ENCODE measurements at places on chromosomes 2 and 18. TPM values are rescaled to one million over a fixed set of nuclear protein-coding genes. Genes with fewer than 3 reads are reported as not detected.
A peak's percentile ranks its signal among the peaks of the same experiment; 100 is the strongest.

Gene CXCR4
- total RNA-seq, result 27.2 TPM

- DNase-seq, result no peak
Observed at GRCh38 chr2:205988274-205988673, 97.7 kb downstream of the INO80D start.

DNA sequence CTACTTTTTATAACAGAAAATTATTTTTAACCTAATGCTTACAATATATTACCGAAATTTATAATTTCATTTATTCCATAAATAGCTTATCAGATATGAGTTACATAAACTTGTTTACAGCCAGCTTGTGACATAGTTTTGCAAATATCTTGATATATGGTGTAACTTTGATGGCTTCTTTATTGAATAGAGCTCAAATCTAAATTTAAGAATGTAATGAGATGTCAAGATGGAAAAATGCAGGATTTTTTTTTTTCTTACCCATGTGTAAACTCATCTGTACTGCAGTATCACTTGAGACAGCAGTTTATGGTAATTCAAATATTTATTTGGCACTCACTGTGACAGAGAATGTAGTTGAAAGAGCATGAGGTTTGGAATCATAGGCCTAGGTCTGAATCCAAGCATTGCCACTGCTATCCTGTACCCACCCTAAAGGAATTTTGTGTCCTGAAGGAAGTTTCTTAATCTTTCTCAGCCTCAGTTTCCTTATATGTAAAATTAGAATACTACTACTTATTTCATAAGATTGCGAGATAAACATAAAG is 3.8 kb downstream of the CREB1 start:
- DNase-seq, result peak; percentile 12

Gene AMER3
- total RNA-seq, result 0.18 TPM

DNA sequence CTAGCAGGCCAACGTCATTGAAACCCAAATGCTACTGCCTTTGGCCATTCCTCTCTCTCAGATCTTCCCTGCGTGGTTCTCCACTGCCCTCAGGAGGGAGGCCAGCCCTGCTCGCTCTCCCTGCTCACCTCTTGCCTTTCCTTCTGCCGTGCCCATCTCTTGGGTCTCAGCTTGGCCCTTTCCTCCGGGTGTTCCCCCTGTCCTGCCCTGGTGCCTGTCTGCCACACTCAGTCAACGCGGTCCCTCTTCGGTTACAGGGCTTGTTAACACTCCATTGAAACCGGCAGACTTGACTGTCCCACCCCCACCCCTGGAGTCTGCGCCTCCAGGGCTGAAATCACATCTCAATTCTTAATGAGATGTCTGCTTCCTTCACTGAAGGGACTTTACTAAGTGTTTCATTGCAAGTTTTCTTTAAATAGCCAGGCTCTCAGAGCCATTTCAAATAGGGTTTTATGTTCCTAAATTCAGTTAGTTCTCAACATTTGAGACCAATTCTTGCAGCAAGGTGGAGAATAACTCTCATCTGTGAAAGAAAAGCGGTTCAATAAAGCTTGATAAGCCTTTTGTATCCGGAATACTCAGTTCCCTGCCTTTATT is 237.6 kb downstream of the DYSF start:
- DNase-seq, result no peak

GRCh38 chr2:44559108-44559507 is 197.4 kb downstream of the CAMKMT start:
- DNase-seq, result no peak

DNA sequence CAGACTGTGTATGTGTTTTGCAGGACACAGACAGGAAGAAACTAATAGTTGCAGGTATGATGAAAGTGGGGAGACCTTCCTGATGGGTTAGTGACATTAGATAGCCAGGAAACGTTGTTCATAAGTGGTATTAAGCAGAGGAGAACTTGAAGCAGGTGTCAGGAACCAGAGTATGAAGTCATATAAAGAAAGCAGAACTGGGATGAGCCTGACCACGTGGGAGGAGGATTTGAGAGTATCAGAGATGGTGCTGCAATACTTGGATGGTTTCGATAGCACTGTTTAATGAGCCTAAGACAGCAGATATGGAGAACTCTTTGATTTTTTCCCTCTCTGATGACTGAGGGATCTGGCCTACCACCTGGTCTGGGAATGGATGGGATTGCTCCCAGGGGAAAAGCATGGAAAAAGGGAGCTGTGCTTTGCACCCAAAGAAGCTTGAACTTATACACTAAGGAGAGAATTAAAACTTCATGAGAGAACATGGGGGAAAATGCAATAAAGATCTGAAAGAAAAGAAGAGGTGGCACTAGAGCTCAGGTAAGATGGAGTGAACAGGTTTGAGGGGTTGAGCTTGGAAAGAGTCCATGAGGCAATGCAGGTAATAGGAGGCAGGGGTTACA is 226.0 kb upstream of the LRRTM1 start:
- DNase-seq, result no peak

DNA sequence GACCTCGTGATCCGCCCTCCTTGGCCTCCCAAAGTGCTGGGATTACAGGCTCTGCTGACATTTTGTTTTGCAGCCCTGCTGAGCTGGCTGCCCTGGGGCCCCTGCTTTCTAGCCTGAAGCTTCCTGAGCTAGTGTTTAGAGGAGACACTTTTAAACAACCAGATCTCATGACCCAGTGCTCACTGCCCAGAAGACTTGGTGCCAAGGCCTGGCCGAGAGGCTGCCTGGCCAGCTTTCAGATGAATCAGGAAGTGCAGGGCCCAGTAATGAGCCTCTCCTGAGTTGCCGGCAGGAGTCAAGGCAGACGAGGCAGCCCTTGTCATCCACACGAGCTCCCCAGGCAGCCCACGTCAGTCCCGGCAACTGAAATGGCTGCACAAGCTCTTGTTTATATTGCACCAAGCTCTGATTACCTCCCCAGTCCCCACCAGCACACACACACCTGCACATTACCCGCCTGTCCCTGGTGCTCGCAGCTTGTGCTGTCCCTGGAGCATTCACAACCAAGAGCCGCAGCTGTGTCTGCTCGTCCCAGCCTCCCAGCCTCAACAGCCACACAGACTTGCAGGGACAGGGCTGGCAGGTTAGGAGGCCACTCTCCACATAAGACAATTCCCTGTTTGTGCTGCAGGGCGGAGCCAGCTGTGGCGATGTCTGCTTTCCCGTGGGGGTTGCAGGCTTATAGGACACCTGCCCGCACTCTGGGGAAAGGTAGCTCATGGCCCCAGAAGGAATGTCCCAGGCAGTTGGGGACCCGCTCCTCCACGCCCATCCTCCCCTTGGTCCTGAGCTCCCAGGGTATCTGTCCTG is 331.2 kb upstream of the MYT1L start:
- DNase-seq, result peak; percentile 74

Gene ALPG
- not detected for total RNA-seq

- DNase-seq, result no peak
Observed at GRCh38 chr2:210860276-210860675, 303.9 kb downstream of the CPS1 start.

Gene FAP
- 2.0 TPM for total RNA-seq

DNA sequence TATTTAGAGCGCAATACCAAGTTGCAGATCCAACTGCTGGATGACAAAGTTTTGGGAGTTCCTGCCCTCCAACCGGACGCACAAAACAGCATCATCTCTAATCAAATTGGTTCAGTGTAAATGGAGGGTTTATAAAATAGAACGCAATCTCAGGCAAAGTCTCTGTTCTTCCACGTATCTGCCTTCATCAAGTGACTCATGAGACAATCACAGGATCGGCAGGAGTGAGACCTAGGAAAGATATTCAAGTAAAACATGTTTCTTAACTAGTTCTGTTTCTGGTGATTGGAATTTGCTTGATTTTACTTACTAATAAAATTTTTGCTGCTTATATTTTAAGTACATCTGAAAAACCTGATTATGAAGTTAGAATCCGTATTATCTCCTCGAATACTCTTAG is 7.6 kb downstream of the FZD5 start:
- no peak for DNase-seq

DNA sequence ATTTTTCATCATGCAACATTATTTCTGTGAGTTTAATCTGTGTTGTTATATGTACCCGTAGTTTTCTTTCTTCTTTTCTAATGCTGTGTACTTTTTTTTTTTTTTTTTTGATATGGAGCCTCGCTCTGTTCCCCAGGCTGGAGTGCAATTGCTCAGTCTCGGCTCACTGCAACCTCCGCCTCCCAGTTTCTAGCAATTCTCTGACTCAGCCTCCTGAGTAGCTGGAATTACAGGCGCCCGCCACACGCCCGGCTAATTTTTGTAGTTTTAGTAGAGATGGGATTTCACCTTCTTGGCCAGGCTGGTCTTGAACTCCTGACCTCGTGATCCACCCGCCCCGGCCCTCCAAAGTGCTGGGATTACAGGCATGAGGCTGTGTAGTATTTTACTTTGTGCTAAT is 155.4 kb downstream of the GALR1 start:
- DNase-seq, result no peak

Gene ACVR2A
- total RNA-seq, result 25.8 TPM

Gene IL36RN
- not detected for total RNA-seq

Gene FARP2
- 32.4 TPM for total RNA-seq

Gene ZSWIM2
- 2.3 TPM for total RNA-seq

DNA sequence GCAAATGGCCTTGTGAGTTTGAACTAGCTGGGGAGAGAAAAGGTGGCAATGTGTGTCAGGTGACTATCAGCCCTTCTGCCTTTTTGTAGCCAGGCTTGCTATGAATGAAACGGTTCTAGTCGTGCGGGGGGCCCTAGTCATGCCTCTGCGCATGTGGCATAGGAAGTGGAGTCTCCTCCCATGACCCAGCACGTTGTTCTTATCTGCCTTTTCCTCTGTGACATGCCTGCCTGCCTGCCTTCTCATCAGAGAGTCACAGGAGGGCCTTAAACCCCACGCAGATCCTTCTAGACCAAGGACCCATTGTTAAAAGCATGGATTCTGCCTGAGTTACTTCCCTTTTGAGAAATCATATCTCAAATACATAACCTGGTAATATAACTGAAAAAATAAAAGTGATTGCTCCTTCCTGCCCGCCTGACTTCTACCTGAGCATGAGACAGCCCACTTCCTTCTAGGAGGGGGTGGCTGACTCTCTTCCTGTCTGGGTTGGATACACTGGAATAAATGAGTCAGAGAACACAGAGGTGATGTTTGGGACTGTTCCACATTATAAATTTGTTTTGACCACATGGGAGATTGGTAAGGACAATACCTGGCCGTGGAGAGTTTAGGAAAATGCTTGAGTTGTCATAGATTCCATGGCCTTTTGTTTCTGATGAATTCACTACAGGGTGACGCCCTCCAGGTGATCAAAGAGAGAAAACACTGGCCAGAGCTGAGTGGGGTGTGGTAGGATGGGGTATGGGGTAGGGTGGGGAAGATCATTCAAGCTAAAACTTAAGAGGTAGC is 49.8 kb downstream of the FBLN7 start:
- no peak for DNase-seq

Gene GREB1
- 224 TPM for total RNA-seq

DNA sequence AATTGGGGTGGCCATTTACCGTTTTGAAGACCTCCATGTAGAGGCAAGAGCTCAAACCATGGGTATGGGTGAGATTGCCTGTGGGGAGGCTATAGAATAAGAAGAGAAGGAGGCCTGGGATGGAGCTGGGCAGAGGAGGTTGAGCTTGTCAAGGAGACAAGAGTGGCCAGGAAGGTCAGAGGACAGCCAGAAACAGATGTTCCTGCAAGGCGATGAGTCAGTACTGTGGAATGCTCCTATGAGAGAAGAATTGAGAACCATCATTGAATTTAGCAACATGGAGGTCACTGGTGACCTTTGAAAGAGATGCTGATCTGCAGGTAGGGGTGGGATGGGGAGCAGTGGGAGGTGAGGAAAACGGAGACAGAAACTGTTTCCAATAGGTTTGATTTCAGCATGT is 3.5 kb downstream of the ACSL3 start:
- no peak for DNase-seq

DNA sequence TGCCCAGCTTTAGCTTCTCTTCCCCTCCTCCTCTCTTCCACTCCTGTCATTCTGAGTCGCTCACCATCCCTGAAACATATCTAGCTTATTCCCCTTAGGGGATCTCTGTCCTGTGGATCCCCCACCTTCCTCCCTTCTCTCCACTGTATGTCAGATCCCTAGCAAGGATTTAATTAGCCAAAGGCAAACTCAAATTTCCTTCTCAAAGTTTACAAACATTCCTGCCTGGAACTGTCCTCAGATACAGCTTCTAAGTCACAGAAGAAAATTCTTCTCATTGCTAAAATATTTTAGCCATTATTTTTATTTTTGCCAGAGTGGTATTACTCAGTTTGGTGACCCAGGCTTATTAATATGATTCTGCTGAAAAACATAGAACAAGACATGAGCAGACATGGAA is 315.3 kb downstream of the CYP26B1 start:
- no peak for DNase-seq

GRCh38 chr2:100407073-100407472 is 10.4 kb downstream of the CHST10 start:
- DNase-seq, result no peak

DNA sequence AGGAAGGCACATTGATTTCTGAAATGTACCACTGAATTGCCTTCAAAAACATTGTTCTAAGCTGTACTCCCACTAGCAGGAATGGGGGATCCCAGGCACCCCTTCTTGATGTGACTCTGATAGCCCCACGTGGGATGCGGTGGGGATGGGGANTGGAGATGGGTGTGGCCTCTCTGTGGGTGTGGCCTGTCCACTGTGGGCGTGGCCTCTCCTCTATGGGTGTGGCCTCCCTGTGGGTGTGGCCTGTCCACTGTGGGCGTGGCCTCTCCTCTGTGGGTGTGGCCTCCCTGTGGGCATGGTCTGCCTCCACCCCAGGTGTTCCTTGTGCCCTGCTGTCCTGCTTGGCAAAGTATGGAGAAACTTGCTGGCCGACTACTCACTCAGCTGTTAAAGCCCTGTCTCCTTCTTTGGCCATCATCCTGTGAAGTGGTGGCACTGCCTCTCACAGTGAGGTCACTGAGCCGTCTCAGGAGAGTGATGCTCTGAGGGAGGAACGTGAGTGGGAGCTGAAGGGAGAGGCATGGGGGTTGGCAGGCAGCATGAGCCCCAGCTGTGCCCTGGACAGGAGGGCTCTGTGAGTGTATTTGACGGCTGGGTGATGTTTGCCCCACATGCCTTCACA is 6.7 kb upstream of the PARD6G start:
- DNase-seq, result no peak

- no peak for DNase-seq
Observed at GRCh38 chr2:109372614-109373013, 241.2 kb downstream of the SEPTIN10 start.

- no peak for DNase-seq
Observed at GRCh38 chr2:176082824-176083751, 674 bp downstream of the EVX2 start.

- DNase-seq, result no peak
Observed at GRCh38 chr2:240627736-240628506, 2.6 kb downstream of the GPR35 start.

GRCh38 chr18:56273541-56274219 is 364.7 kb downstream of the TXNL1 start:
- no peak for DNase-seq

GRCh38 chr2:71250935-71251334 is 24.0 kb upstream of the PAIP2B start:
- DNase-seq, result no peak

GRCh38 chr2:191699341-191699945 is 21.5 kb downstream of the NABP1 start:
- DNase-seq, result no peak

DNA sequence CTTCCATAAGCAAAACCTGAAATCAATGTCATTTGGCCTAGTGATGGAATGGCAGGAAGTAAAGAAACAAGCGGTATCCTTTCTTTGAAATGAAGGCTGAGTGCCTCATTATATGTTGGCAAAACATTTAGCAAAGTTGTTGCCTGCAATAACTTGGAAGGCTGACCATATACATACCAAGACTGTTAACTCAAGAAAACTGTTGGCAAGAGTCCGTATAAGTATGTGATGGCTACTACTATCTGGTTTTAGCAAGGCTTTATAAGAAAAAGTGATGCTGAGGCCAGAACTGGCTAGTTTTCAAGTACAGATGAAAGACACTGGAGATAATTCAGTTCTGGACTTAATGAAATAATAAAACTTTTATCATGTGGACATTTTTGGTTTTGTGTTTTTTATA is 356.2 kb downstream of the ZNF521 start:
- no peak for DNase-seq
